ENCODE measurements at places on chromosomes 12 and 14.
A peak's percentile ranks its signal among the peaks of the same experiment; 100 is the strongest.

DNA sequence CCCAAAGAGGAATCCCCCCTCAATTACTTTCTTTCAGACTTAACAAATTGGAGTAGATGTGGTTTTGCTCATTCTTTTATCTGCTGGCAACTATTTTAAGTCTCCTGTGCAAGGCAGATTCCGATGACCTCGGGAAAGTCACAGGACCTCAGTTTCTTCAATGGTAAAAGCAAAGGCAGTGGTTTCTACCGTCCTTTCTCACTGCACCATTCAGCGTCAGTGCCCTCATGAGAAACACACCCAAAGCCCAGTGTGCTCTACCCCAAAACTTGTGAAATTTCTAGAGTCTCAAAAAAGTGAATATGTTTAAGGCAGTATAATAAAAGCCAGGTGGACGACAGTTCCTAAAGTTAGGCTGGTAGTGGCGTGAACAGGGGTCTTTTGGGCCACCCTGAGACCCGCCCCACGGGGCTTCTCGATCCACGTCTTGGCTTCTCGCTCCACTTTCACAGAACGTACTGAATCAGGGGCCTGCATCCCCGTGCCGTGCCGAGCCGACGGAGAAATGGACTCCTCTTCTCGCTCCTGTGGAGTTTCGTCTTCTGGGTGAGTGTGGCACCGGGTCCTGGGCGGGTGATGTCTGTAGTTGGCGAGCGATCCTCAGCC lies 1.3 kb upstream of the ARHGAP5 start:
- DNase-seq = no peak

DNA sequence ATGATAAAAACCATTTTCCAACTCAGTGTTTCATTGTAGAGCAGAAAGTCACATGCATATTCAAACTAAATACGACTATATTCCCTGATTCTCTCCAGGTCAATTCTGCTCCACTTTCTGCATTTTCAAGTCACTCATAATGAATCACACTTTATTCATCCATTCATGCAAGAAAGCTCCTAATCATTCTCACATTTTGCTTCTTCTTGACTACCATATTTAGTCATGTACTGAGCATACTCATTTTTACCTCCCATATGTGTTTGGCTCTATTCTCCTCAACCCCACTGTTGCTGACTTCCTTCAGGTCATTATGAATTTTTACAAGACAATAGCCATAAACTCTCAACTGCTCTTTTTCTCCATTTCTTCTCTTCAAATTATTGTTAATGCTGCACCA lies 43.4 kb upstream of the PIK3C2G start:
- DNase-seq = no peak

- DNase-seq = no peak
These were observed 10.3 kb upstream of the OAS3 start for GRCh38 chr12:112927925-112928324.

DNA sequence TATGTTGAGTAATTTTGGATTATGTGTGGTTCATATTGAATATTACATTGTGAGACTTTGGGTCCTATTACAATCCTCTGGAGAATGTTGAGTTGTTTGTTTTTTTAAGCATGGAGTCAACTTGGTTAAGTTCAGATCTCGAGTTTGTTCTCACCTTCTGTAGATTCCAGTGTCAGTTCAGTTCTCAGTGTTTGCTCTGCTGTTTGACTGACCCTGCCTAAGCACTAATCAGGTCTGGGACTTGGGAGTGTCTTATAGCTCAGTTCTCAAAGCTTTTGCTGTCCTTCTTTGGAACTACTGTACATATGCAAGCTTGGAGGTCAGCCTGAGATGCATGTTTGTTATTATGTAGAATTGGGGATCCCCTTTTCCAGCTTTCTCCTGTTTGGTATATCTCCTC lies 63.1 kb downstream of the DIP2B start:
- DNase-seq = no peak

DNA sequence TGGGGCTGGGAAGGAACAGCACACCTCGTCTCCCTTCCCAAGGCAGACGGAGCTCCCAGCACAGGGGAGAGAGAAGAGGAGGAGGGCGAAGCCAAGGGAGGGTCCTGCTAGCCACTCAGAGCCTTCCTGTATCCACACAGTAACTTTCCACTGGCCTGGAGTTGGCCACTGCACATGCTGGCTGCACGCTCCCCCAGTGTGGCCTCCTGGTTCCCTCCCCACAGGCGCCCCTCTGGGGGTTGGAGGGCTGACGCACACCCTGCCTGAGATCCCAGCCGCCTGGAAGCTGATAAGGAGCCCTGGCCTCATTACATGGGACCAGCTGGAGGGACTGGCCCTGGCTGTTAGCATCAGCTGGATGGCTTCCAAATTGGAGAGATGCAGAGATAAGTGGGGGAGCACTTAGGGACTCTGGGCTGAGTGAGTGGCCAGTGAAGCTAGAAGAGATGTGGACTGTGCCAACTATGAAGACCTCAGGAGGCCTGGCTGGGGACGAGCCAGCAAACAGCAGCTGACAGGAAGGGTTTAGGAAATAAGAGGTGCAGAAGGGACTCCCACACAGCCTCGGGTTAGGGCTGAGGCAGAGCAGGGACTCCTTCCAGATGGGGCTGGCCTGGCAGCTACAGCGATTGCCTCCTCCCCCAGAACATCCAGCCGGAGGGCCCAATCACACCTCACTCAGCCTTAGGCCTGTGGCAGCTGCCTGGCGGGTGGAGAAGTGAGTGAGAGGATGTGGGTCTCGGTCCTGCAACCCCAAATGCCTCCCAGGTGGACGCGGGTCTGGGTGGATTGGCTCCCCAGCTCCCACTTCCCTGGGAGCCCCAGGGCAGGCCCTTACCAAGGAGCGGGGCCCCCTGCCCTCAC lies 26.3 kb upstream of the BCDIN3D start:
- DNase-seq = peak; percentile 17

DNA sequence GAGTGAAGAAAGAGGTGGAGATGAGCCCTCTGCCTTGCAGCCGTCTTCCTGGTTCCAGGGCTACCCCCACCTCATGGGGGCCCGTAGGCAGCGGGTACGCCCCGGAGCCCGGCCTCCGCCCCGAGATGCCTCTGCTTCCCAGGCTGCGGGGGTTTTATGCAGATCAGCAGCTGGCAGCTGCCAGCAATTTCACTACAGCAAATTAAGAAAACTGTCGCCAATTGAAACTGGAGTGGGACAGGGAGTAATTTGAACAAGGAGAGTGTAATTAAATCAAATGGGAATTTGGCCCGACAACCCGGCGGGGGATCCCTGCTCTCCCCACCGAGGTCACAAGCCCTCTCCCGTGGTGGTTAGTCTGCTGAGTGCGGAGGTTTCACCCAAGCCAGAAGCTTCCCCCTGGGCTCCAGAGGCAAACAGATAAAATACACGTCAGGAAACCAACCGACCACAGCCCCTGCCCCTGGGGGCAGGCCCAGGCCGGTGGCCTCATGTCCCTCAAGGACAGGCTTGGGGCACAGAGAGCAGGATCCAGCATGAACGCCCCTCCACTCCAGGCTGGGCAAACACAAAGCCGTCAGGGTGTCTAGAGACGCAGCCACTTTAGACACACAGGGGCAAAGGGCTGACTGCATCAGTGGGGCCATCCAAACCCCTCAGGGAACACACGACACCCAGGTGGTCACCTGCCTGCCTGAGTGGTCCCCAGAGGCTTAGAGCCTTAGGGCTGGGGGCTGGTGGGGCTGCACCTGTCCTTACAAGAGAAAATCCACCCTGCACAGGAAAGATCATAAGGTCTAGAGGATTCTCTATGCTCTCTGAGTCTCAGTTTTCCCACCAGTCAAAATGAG lies 53.8 kb downstream of the TESC start:
- peak; percentile 55 for DNase-seq

DNA sequence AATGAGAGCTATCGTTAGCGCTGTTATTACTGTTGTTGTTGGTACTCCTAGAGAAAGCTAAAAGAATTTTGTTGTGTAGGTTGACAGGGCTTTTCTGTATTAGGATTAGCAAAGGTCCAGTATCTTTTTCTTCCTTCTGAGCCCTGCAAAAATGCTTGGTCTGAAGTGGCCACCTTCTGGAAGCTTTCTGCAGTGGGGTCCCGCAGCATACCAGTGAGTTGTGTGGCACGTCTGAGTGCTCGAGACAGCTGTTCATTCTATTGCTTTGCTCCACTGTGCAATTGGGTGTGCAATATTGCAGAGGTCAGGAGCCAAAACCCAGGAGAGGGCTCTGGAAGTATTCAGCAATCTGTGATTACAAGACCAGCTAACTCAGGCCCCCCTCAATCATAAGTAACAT lies 57.1 kb downstream of the CCDC60 start:
- DNase-seq = no peak

- no peak for DNase-seq
These were observed 18.4 kb downstream of the ZNF664 start for GRCh38 chr12:123991372-123991951.

- no peak for DNase-seq
These were observed 14.3 kb upstream of the PAPLN start for GRCh38 chr14:73223049-73223448.

- no peak for DNase-seq
These were observed at the start of gene ARHGEF25 for GRCh38 chr12:57611108-57611826. Gene ARHGEF25 (plus strand): TSS chr12:57611435. CDS start chr12:57611895, 460 bp downstream.

- DNase-seq = no peak
These were observed 15.4 kb upstream of the ZNF641 start for GRCh38 chr12:48366131-48366530.

GRCh38 chr14:69464829-69465228 lies 19.7 kb upstream of the PLEKHD1 start:
- no peak for DNase-seq

GRCh38 chr12:52956987-52957386 lies 8.1 kb downstream of the KRT18 start:
- no peak for DNase-seq

GRCh38 chr12:93902736-93903562 lies 225.8 kb downstream of the CRADD start:
- DNase-seq = no peak

GRCh38 chr14:90301122-90301521 lies 30.6 kb downstream of the NRDE2 start:
- DNase-seq = no peak

GRCh38 chr12:100845095-100845494 lies 50.5 kb downstream of the ANO4 start:
- no peak for DNase-seq

DNA sequence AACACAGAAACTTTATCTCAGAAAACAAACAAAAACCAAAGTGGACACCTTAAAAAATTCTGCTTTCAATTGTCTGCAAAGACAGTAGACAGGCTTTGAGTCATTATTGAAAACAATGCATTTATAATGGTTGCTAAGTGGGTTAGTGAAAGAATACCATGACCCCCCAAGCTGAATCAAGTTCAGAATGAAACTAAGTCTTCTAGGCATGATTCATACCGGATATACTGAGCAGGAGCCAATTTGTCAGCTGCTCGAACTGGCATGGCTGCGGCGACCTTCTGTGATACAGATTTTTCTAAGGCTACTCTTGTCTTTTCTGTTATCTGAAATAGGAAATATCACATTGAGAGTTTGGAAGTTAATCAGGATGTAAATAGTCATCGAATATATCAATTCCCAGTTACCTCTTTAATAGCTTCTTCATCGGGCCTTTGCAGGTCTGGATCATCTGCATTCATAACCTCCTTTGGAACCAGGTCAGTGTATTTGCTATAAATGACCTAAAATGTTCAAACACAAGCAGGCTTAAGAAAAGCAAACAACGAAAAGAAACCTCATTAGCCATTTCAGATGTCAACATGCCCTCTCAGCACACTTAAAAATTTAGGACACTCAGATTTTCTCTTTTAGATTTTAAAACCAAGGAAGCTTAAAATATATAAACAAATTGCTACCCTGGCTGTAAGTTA lies 22.3 kb downstream of the SNW1 start:
- no peak for DNase-seq

DNA sequence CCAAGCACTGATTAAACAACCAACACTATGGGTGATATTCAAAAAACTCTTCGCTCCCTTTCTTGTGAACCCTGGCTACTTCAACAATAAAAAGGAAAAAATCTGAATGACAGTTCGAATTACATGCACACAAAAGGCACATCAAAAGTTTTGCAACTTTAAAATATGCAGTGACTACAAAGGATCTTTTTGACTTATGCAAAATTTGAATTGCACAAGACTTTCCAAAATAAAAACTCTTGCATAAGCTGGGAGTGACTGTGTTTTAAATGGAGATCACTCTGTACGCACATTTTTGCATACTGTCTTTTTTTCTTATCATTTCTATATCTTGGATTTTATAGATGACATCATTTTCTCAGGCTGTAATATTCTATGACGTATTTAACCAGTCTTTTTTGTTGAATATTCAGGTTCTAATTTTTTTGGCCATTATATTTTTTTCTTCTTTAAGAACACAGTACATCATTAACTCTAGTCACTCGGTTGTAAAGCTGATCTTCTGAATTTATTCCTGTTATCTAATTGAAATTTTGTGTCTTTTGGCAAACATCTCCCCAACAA lies 667.6 kb upstream of the TBX3 start:
- DNase-seq = no peak

GRCh38 chr12:27762757-27763156 lies 17.3 kb upstream of the KLHL42 start:
- DNase-seq = no peak

GRCh38 chr14:52069307-52070050 lies 620 bp upstream of the NID2 start:
- DNase-seq = no peak

DNA sequence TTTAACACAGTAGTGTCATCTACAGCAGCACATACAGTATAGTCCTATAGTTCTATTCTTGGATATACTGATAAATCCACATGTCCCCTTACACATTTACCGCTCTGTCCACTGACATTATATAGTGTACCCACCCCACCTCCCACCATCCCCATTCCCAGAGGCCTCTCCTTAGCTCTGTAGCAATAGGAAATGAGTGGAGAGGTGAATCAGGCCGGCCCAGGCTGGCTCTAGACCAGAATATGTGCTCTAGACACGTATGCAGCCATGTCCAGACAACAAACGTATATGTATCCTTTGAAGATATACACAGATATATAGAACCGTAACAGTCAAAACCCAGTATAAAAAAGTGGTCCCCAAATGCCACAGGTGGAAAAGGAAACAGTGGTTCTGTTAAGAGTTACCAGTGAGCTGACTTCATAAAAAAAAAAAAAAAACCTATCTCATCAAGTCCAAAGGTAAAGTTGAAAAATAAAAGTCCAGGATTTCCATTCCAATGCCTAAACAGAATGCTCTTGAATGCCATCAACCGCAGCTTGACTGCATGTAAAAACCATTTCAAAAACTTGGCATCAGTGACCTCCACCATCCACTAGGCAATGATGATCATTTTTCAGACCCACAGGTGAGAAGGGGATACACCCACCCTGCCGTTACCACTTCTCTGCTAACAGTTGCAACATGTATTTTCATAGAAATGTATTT lies 16.7 kb downstream of the EGLN3 start:
- no peak for DNase-seq

- no peak for DNase-seq
These were observed 77.0 kb downstream of the TMEM117 start for GRCh38 chr12:43912859-43913258.

All from hematopoietic multipotent progenitor cell treated with erythropoietin and hydrocortisone succinate and interleukin-3 and kit ligand, for 15 days (in vitro differentiated cells).